ENCODE measurements at places on chromosomes 4 and X. TPM values are rescaled to one million over a fixed set of nuclear protein-coding genes. Genes with fewer than 3 reads are reported as not detected.

GPM6B gene
- polyA plus RNA-seq: 33.1 TPM

ANXA3 gene
- 162 TPM for polyA plus RNA-seq

TMSB15C gene
- 31.9 TPM for polyA plus RNA-seq

AMBN gene
- not detected for polyA plus RNA-seq

PABPC1L2B gene
- polyA plus RNA-seq: not detected

SLC7A11 gene
- 2.2 TPM for polyA plus RNA-seq

CSAG3 gene
- polyA plus RNA-seq: not detected

GRCh38 chr4:181150191-181150590, 1093.0 kb upstream of the TENM3 start:
- no peak for DNase-seq

DNA sequence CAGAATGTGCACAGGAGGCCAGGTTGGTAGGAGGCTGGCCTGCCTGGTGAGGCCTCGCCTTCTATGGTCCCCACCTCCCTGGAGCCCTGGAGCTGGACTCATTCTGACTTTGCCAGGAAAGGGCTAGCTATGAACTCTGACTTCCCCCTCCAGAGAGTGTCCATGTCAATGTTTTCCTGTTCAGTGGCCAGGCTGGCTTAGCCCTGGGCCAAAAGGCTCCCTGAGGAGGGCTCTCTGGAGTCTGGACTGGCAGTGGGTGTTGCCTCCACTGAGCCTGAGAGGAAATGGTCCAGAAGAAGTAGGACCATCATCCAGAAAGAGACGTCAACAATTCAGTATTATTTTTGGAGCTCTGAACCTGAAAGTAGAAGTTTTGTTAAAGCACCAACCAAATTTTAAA, 178.7 kb downstream of the CHIC2 start:
- DNase-seq: no peak

DNA sequence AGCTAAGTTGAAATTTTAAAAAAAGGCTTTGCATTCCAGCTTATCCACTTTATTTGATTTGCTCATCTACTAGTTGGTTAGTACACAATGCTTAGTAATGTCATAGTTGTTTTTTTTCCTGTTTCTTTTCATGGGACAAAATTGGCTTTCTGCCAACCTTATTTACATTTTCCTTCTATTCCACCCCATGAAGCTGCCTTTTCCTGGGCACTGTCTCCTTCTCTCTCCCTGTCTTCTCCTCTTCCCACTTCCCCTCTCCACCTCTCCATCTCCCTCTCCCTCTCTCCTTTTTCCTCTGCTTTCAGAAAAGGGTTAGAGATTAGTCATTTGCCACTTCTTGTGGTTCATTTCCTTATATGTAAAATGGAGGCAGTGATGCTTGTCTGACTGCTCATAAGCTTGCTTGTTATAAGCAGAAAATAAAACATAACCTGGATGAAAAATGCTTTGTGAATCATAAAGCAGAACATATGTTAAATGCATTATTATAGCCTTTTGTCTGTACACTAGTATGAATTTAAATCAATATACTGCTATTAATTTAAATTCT, 181.9 kb downstream of the CEP135 start:
- DNase-seq: no peak

DNA sequence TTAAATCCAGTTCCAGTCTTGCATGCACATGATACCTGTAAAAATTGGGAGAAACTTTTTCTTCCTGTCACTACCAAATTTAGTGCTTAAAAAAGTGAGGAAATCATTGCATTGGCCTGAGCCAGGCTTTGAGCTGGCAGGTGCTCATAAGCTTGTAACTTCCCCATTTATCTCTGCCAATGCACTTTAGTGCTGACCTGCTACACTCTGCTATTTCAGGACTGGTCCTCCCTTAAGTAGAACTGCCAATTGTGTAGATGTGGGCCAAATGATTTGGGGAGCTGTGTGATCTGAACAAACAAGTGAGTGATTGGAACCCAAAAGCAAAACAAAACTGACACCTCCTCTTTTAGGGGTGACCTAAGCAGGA, 51.8 kb downstream of the ZNF827 start:
- DNase-seq: no peak

- no peak for DNase-seq
Observed at GRCh38 chrX:143580266-143580665, 55.6 kb downstream of the SLITRK4 start.

- no peak for DNase-seq
Observed at GRCh38 chr4:107714256-107714655, 5.8 kb downstream of the PAPSS1 start.

DNA sequence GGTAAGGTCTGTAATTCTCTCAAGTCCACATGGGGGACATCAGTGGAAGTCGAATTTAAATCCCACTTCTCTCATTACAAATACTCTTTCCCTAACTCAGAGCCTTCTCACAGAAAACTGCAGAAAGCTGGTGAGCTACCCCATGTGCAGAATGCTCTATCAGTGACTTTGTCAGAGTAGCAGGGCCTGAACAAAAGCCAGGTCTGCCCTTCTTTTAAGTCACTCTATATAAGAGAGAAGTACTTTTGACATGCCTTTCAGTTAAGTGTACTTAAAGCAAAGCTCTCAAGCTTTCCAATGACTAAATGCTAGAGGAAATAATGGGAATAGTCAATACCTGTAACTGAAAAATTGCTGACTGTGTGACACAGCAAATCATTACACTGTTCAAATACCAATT, 323.1 kb downstream of the KCNIP4 start:
- DNase-seq: no peak

GRCh38 chr4:75525910-75526309, 11.6 kb downstream of the THAP6 start:
- DNase-seq: no peak

DNA sequence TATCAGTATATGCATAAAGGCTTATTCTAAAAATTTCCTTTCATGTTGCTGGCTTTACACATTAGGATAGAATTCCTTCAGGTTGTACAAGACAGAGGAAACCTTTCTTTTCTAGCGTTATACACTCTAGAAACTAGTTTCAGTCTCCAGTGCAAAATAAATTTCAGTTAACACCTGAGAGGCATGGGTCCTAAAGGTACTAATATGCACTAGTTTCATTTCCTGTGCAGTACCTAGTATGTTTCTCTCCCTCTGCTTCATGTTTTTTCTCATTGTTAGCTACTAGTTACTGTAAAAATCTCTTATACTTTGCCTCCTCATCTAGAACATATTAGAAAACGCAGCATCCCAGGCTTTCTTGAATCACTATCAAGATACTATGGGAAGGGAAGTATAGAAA, 54.0 kb downstream of the SNX25 start:
- no peak for DNase-seq

DNA sequence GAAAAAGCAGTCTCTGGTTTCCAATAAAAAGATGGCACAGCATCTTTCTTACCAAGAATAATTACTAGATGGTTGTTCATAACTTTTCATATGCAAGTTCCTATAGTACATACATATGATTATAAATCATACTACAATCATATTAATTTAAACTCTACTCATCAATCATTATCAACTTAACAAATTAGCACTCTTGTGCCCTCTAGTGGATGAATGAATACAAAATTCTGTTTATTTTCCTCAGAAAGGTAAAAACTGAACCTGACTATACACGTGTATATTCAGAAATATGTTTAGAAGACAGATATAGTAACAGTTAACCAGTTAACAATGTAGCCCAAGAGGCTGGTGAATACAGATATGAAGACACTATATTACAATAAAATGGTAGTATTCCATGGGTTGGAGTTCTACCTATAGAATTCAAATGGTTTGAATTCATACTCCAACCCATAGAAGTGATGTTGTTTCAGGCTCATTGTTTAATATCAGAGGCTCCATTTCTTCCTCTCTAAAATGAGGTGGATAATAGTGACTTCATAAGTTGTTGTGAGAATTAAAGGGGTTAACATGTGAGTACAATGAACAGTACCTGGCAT, 100.0 kb downstream of the ADAMTS3 start:
- no peak for DNase-seq

DNA sequence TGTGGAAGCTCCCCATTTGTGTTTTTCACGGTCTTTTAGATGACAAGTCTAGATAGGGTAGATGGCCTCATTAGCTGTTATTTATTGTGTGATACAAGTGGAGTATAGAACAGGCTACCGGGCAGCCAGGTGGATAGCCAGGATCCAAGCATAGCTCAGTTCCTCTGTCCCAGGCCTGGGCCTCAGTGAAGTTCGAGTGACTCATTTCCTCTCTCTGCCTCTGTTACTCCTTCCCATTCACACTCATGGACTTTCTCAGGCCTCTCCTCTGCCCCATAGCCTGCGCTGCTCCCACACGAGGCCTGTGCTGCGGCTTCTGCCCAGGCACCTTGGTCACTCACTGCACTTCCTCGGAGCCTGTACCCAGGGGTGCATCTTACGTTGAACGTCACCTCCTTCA, 54.5 kb downstream of the TENM3 start:
- DNase-seq: no peak

Measured in right lung (tissue), 10 donors.